Karpas-422 (cell line): ENCODE measurements at places on chromosomes 13 and 19.
A peak's percentile ranks its signal among the peaks of the same experiment; 100 is the strongest.

DNA sequence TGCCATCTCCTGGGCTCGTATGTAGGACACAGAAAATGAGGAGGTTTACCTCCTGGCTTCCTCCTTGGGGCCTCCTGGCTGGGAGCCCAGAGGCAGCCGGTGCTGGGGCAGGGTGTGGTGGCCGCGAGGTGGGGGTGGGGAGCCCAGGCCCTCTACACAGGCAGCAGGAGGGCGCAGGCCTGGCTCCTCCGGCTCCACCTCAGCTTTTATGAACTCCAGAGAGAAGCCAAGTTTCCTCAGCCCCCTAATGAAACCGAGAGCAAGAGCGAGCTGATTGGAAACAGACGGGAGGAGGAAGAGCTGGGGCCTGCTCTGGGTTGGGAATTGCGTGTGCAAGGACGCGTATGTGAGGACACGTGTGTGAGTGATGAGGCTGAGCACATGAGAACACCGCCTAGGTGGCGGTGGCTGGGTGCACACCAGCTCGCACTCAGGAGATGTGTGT is 23.1 kb downstream of the LYL1 start:
- no peak for DNase-seq

DNA sequence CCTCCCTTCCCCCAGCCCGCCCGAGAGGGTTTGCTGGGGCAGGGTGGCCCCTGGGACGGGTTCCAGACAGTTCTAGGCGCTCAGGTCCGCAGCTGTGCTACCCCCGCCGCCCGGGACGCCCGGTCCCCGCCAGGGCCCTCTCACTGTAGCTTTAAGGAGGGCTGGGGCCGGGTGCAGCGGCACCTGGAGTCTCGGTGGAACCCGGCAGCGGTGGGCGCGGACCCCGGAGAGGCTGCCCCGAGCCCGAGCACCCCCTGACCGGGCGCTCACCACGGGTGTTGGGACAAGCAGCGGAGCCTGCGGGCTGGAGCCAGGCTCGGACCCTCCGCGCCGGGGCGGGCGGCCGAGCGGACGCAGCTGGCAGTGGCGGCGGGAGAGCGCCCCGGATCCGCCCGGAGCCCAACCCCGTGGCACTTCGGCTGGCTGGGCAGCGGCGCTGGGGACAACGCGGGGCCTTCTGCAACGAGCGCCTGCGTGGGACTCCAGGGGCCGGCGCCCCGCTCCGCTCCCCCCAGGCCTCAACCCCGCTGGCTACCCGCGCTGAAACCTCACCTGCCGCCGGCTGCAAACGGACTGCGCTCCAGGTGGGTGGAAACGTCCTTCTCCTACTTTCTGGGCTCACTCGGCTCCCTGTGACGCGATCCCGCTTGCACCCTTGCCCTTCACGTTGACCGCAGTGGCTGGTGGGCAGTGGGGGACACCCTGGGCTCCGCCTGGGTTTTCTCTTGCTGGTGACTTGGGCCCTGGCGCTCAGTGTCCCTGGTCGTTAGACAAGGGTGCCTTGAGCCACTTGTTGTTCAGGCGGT is 81.1 kb downstream of the ZNF429 start:
- DNase-seq: no peak

DNA sequence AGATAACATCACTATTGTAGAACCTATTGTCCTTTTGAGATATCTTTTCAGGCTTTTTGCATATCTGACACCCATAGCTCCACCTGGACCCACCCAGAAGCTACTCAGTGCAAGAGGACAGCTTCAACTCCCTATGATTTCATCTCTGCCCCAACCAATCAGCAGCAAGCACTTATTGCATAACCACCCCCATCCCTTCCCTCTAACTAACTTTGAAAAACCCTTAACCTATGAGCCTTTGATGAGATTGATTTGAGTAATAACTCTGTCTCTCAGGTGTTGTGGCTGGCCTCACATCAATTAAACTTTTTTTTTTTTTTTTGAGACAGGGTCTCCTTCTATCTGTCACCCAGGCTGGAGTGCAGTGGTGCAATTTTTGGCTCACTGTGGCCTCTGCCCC is 13.4 kb upstream of the MTRF1 start:
- no peak for DNase-seq

DNA sequence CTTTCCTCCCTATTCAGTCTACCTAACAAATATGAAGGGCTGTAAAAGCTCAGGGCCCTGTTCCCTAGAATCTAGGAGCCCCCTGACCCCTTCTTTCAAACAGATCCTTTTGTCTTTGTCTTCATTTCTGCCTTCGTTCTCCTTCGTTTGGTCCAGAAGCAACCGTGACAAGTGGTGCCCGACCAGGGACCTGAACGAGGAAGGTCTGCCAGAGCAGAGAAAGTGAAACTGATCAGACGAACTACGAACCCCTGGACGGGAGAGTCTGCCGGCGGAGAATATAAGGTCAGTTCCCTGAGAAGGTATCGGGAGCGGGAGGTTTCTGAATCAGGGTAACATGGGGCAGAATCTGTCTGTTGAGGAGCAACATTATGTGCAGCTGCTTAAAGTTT is 751 bp downstream of the ERVK3-1 start:
- no peak for DNase-seq

DNA sequence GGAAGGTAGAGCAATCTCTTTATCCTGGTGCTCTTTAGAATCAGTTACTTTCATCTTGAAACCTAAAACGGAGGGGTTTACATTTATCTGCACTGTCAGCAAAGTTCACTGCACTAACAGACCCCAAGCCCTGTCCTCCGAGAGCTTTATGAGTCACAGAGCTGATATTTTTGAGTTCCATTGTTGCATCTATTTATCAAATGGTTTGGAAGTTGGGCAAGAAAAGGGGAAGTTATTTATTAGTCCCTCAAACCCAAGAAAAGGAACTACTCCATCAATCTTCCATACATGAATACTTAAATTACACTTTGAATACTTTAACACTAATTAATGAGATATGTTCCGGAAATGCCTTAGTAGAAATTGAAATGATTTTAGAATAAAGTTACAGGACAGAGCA is 55.5 kb downstream of the EDNRB start:
- no peak for DNase-seq

GRCh38 chr19:46495786-46496099 is at the start of gene PNMA8B:
Gene PNMA8B (minus strand): TSS chr19:46495867. CDS start chr19:46495465, 402 bp downstream.
- no peak for DNase-seq

DNA sequence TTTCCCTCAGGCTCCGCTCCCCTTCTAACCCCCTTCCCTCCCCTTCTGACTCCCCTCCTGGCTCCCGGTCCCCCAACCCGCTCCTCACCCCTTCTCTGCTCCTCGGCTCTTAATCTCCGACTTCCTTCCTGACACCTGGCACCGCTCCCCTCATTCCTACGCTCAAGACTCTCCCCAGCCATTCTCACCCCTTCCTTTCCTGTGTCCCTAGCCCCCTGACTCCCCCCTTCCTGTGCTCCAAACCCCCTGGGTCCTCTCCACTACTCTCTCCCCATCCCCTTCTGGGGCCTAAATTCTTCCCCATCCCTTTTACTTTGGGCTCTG is 658 bp downstream of the CLPP start:
- no peak for DNase-seq

DNA sequence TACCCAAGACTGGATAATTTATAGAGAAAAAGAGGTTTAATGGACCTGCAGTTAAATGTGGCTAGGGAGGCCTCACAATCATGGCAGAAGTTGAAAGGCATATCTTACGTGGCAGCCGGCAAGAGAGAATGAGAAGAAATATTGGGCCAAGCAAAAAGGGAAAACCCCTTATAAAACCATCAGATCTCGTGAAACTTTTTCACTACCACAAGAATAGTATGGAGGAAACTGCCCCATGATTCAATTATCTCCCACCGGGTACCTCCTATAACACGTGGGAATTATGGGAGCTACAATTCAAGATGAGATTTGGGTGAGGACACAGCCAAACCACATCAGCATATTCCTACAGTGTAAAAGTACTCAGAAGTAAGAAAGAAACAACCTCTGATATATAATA is 4.7 kb upstream of the KBTBD7 start:
- no peak for DNase-seq

DNA sequence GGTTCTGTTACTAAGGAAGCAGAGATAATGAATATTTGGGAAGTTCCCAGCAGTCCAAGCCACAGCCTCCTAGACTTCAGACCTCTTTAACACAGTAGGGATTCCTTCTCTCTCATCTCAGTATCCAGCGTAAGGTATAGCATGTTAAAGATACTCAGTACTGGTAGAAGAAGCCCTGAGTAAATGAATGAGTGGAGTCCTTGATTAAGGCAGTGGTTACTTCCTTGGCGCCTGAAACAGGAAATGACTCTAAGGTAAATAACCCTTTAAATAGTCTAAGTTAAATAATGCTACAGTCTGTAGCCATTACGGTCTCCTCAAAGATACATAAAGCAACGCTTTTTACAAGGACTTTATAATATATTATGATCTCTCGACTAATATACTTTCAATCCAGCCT is 650.8 kb upstream of the MIR17HG start:
- no peak for DNase-seq

- DNase-seq: no peak
These were observed 66.2 kb downstream of the FOXO1 start for GRCh38 chr13:40600149-40600751.

- DNase-seq: no peak
These were observed 575.2 kb downstream of the MYO16 start for GRCh38 chr13:109204657-109205056.

- DNase-seq: peak; percentile 89
These were observed at the start of gene CNN2 for GRCh38 chr19:1025960-1026782. Gene CNN2 (plus strand): TSS chr19:1026608. CDS start chr19:1026662, 54 bp downstream.

DNA sequence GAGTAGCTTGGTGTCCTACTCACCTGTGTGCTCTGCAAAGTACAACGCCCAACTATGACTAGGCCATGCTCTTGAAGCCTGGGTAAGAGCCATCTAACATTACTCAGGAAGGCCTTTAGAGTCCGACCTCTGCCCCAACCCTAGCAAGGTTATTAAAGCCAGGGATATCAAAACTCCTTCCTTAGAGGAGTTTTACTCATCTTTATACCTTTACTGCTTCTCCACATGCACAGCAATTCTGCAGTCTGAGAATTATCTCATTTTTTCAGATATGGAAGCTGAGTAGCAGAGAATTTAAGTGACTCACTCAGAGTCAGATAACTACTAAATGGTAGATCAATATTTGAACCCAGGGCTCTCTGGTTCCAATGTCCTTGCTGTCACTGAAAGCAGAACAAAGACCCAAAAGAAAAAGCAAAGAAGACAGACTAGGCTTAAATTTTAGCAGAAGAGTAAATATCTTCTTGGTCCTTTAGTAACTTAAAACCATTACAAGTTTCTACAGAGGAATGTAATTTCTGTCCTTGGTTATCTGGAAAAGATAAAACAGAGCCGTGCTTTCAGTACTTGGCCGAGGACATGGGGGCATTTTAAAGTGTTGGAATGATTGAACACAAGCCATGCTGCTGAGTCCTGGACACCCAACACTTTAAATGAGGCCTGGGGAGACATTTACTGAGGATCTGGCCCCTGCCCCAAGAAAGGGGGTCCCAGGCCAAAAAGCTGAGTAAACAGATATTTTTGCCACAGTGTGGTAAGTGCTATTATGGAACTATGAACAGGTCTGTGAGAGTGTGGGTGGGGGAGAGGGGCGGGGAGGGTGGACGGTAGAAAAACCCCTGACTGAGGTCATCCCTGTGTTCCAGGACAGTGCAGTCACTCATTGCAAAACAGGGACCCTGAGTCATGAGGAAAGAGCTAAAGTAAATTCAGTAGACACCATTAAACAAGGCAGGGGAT is 18.4 kb upstream of the KPNA3 start:
- DNase-seq: no peak

DNA sequence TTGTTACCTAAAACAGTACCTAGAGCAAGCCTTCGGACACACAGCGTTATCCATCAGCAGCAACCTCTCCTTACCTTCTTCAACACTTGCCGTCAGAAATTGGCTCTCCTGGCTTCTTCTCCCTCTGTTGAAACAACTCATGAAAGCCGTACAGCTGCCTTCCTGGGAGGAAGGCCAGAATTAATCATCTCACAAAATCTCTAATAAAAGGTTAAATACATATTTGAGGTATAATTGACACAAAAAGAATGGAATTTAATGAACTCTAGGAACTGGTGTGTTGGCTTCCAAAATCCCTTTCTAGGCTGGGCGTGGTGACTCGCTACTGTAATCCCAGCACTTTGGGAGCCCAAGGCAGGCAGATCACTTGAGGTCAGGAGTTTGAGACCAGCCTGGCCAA is 37.3 kb upstream of the GTF2F2 start:
- DNase-seq: no peak

DNA sequence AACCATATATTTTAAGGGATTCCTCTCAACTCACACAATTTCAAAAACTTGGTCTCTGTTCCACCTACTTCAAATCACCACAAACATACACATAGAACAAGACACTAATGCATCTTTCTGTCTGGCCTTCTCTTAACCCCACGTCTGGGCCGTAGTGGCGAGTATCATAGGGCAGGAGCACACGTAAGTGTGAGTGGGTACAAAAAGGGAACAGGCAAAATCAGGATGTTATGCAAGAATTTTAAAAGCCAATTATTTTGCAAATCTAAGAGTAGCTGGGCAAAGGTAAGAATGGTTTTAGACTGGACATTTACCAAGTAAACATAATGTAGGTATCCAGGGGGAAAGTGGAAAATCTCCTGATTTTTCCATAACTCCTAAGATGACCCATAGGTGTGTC is 35.1 kb downstream of the MTMR6 start:
- DNase-seq: no peak

DNA sequence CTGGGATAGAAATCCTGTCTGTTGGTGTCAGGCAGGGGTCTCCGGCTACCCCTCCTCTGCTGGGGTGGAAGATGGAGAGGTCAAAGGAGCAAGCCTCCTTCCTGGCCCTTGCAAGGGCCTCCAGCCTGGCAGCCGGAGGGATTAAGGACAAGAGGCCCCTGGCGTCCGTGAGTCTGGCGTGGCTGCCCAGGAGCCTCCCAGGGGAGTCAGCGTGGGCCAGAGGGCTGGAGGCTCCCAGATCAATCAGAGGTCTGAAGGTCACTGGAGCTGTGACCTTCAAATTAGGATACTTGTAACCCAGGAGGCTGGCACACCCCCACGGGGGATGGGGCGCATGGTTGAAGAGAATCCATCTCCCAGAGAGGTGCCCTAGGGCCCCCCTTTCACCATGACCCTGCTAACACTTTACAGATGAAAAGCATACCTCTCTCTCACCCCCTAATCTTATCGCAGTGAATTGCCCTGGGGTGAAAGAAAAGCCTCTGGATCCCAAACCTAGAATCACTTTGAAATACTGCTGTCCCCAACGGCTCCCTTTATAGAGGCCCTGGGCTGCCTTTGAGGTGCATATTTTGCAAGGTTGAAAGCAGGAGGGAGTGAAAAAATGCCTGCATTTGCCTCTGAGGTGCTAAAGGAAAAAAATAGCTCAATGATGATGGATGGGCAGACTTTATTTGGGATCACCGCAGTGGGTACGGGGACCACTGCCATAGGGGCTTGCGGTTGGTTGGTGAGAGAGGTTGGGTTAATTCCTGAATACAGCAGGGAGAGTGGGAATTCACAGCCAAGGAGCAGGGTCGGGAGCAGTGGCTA is 44.9 kb upstream of the PEG3 start:
- DNase-seq: no peak

GRCh38 chr13:109816112-109816807 is 29.9 kb upstream of the IRS2 start:
- DNase-seq: no peak

- DNase-seq: peak; percentile 74
These were observed 13.8 kb upstream of the MEIS3 start for GRCh38 chr19:47433121-47433520.
